Esophagus squamous epithelium (tissue), 5 donors: ENCODE measurements at places on chromosomes 6 and 20.

DNA sequence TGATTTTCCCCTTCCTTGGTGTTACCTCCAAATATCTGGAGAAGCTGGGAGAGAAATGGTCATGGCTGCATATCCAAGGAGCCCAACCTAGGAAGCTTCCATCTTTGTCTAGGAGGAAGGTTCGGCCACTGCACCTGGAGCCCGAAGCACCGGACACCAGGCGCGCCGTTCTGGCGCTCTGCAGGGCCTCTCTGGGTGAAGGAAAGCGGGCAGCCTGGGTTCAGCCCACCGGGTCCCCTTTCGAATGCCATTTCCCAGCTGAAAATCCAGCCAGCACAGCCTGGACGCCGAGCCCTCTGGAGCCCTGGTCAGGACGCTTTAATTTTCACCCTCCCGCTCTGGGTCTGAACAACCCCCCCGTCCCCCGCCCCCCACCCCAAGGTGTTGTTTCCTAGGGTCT lies 1.2 kb downstream of the LINC00237 start:
- no peak for DNase-seq

- no peak for DNase-seq
Observed at GRCh38 chr6:92767101-92767500, 652.3 kb downstream of the EPHA7 start.

- no peak for DNase-seq
Observed at GRCh38 chr6:28326371-28326948, 9.5 kb downstream of the ZSCAN31 start.

- DNase-seq: no peak
Observed at GRCh38 chr6:43393602-43394001, 24.2 kb upstream of the ZNF318 start.

DNA sequence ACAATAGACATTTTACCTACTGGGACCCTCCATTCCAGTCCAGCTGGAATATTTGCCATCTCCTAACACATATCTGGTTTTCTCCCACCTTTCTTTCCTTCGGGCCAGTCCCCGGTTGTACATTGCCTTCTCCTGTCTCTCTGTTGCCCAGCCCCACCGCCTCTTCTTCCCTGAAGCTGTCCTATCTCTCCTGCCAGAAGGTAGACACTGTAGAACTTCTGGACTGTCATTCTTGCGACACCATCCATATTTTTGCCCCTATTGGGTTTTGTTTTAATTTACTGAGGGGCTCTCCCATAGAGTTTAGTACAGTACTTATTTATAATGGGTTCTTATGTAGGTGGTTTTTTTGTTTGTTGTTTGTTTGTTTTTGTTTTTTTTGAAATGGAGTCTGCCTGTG lies 4.9 kb downstream of the PTK7 start:
- DNase-seq: no peak

GRCh38 chr6:84643778-84644177 lies 120.6 kb downstream of the TBX18 start:
- no peak for DNase-seq

GRCh38 chr20:36777167-36777566 lies 3.6 kb upstream of the DSN1 start:
- no peak for DNase-seq

DNA sequence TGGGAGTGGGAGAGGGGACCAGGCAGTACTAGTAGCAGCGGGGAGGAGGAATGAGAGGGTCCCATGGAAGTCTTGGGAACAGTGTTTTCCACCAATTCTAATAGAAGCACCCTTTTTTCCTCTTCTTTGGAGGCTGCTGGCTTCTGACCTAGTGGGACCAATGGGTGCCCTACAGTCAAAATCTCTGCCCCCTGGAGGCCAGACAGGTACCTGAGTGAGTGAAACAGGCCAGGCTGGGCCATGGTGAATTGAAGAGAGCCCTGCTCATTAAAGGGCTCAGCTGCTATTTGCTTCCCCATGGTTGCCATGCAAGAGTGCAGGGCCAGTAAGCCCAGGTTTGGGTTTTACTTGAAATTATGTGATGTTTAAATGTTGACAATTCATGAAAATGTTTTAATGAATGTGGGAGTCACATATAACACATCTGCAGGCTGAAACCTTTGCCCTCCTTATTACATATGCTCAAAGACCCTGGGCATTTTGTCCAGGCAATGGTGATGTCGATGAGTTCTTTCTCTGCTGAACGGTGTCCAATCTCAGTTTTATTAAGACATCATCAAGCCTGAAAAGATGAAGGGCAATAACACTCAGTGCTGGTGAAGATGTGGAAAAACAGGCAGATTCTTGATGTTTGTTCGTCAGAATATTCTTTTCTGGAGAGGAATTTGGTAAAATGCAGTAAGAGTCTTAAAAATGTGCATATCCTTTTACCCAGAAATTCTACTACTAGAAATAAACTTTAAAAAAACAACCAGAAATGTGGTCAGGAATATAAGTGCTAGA lies 42.3 kb upstream of the OCSTAMP start:
- no peak for DNase-seq

GRCh38 chr20:63577317-63577894 lies 3.4 kb upstream of the HELZ2 start:
- no peak for DNase-seq

DNA sequence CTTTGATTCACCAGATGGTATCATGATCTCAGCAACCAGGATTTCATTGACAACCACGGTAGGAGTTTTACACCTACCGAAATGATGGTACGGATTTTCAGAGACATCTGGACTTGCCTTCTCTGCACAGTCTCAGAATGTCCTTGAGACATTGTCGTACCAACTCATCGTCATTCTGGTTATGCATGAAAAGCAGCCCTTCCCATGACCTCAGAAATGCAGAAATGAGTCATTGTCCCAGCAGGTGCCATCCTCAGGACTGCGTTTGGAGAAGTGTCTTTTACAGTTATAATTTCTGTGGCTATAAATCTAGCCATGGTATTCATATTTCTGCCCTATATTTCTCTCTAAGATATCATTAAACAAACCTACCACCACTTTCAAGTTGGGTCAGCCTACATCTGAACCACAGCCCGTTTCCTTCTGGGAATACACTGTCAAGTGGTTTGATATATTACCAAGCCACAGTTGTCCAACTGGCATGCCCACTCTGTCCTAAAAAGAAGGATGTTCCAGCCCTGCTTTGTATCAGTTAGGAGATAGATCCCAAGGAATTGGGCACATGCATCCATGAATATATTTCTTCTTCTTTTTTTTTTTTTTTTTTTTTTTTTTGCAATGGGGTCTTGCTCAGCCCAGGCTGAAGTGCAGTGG lies 7.5 kb upstream of the BFSP1 start:
- no peak for DNase-seq

GRCh38 chr20:62269871-62270270 lies 31.6 kb downstream of the OSBPL2 start:
- DNase-seq: no peak

DNA sequence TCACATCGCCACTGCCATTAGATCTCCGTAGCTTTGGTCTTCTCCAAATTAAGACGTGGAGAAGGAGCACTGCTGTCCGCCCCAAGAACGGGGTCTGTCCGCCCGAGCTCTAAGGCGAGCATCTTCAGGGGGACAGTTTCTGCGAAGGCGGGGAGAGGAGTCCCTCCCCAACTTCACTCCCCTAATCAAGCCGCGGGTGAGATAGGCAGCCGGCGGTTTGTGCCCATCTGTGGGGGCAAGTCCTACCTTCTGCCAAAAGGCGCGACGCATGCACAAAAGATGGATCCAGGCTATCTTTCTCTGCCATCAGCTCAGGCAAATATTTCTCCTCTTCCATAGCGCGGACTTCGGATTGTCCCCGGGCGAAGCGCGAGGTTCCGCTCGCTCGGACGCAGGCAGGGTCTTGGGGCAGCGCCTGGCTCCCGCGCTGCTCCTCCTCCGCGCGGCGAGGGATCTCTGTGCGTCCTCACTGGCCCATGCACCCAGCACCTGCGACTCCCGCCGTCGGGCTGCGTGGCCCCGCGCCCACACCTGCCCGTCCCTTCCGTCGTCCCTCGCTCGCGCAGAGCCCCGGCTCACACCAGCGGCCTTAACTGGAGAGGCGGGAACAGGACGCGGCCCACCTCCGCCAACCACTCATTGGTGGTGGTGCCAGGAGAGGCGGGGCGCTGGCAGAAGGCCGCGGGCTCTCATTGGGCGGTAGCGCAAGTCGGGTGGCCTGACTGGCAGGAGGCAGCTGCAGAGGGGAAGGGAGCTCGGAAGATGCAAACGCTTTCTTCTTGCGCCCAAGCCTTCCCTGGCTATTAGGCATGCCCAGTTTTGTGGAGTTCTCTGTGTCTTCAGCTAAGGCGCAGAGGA lies at the start of gene KHDRBS2:
Gene KHDRBS2, minus strand, starts transcription at position 614 of the 858 bp plus-strand sequence.
- peak; percentile 59 for DNase-seq
